Neuronal stem cell (in vitro differentiated cells): ENCODE measurements at places on chromosomes 6 and 20.
A peak's percentile ranks its signal among the peaks of the same experiment; 100 is the strongest.

DNA sequence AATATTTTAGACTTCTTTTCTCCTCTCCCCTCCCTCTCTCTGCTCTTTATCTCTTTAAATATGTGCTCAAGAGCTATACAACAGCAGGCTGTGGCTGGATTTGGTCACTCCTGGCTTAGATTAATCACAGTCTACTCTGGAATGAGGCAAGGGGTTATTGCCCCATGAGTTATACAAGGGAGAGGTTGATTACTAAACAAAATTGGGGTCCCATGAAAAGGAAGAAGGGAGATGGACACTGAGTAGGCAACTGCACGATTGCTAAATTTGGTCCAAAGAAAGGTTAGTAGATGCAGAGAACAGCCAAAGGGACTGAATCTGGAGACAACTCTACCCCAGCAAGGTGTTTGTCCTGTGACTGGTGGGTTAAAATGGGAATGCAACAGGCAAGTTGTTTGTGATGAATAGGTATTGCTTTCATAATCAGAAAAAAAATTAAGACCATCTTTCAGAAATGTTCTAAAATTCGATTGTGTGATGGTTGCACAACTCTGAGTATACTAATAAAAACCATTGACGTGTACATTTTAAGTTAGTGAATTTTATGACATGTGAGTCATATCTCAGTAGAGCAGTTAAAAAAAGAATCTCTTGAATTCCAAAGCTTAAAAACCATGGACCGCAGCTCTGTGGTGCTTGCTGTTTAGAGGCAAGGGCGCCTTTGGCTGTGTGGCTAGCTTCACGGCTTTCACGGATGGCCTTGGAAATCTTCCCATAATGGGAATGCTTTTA lies 57.1 kb downstream of the KIZ start:
- H3K27me3 ChIP-seq: no peaks in the 10 kb centered on the region
- H3K27ac ChIP-seq: no peak overlapping the region
- no peaks in the 10 kb centered on the region for H3K36me3 ChIP-seq
- no peak for DNase-seq
- H3K4me1 ChIP-seq: peaks cover 2% of the 10 kb centered on the region

- no peak overlapping the region for H3K27ac ChIP-seq
- no peak for DNase-seq
- H3K36me3 ChIP-seq: peaks cover 38% of the 10 kb centered on the region
- H3K4me3 ChIP-seq: no peak overlapping the region
- peaks cover 9% of the 10 kb centered on the region for H3K4me1 ChIP-seq
Observed at GRCh38 chr6:43627008-43627825, 1.8 kb downstream of the GTPBP2 start.

DNA sequence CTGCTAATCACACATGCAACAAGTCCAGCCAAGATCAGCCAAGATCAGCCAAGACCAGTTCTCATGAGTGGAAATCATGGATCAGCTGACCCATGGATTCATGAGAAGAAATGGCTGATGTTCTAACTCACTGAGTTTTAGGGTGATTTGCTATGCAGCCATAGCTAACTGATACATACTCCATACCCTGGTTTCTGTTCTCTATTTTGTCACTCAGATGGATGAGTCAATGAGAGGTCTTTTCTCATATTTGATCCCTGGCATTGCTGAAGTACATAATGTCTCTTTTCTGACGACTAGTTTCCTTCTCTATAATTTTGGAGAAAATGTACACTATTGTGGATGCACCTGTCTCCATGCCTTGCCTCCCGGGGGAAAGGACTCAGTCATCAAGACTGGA lies 118.4 kb upstream of the LY86 start:
- H3K36me3 ChIP-seq: no peaks in the 10 kb centered on the region
- H3K4me3 ChIP-seq: no peak overlapping the region
- DNase-seq: no peak
- peaks cover 2% of the 10 kb centered on the region for H3K4me1 ChIP-seq
- no peak overlapping the region for H3K27ac ChIP-seq
- H3K27me3 ChIP-seq: no peaks in the 10 kb centered on the region

GRCh38 chr6:3271756-3272155 lies 13.0 kb downstream of the PSMG4 start:
- no peak overlapping the region for H3K27ac ChIP-seq
- H3K36me3 ChIP-seq: peaks cover 89% of the 10 kb centered on the region
- no peak for DNase-seq
- no peaks in the 10 kb centered on the region for H3K27me3 ChIP-seq
- H3K4me1 ChIP-seq: no peaks in the 10 kb centered on the region

- no peak overlapping the region for H3K4me3 ChIP-seq
- H3K27me3 ChIP-seq: no peaks in the 10 kb centered on the region
- H3K36me3 ChIP-seq: peaks cover 5% of the 10 kb centered on the region
Observed at GRCh38 chr6:36916126-36916525, 30.4 kb downstream of the C6orf89 start.

- H3K4me1 ChIP-seq: peaks cover 12% of the 10 kb centered on the region
- no peaks in the 10 kb centered on the region for H3K36me3 ChIP-seq
- DNase-seq: no peak
- no peaks in the 10 kb centered on the region for H3K27me3 ChIP-seq
- H3K27ac ChIP-seq: no peak overlapping the region
Observed at GRCh38 chr6:42103216-42103615, 39.2 kb downstream of the C6orf132 start.

DNA sequence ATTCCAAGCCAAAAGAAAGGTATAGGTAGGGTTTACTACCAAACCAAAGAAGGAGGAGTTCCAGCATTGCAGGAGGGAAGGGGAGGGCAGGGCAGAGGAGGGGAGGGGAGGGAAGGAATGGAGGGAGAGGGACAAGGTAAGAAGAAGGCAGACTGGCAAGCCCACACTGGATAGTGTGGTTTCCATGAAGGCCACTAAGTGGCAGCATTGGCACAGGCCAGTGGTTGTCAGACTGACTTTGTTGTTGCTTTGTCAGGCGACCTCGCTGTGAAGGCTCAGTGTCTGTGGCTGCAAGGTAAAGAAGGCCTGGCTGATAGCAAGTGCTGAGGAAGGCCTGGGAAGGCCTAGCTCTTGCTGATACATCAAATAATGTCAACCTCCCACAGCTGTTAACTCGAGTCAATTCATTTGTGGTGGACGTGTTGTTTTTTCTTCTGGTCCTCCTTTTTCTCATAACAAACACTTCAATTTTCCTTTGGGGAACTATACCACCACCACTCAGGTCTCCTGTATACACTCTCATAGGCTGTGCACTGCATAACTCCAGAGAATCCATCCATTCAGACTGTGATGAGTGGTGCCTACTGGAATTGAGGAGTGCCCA lies 7.7 kb upstream of the ZNF334 start:
- H3K36me3 ChIP-seq: no peaks in the 10 kb centered on the region
- no peaks in the 10 kb centered on the region for H3K4me1 ChIP-seq
- DNase-seq: peak; percentile 40
- no peak overlapping the region for H3K27ac ChIP-seq
- no peak overlapping the region for H3K4me3 ChIP-seq
- no peaks in the 10 kb centered on the region for H3K27me3 ChIP-seq

DNA sequence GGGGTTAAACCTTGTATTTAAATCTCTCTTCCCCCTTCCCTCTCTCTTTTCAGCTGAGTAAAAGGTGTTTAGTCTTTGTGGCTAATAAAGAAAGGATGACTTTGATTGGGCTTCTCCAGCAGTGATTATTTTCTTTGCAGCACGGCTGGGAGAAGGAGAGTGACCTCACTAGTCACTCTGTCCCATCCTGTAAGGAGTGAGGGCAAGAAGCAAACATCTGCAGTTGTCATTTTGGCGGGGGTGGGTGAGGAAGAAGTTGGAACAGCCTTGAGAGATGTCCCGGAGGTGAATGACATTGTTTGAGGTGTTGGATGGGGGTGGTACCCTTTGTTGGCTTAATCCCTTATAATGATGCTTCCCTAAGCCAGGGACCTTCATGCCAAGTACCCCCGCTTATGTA lies 223.6 kb downstream of the EYA2 start:
- no peaks in the 10 kb centered on the region for H3K36me3 ChIP-seq
- DNase-seq: peak; percentile 41
- no peak overlapping the region for H3K4me3 ChIP-seq
- no peaks in the 10 kb centered on the region for H3K27me3 ChIP-seq

DNA sequence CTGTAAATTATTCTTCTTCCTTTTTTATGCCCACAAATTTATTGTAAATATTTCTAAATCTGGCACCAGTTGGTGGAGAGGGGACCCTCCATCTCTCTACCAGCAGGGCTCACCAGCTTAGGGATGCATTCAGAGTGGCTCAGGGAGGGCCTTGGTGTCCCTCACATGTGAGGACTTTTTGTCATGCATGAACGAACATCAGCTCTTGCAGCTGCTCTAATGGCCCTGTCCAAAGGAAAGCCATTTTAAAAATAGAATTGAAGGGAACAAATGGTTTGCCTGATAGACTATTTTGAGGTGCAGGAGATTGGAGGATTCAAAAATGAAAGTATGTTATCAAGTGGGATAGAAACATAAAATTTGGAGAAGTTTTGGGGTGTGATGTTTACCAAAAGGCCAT lies 37.5 kb upstream of the KLHL31 start:
- no peaks in the 10 kb centered on the region for H3K36me3 ChIP-seq
- peaks cover 2% of the 10 kb centered on the region for H3K4me1 ChIP-seq
- no peak overlapping the region for H3K27ac ChIP-seq
- no peak overlapping the region for H3K4me3 ChIP-seq
